ENCODE measurements at places on chromosomes 7 and 10.

DNA sequence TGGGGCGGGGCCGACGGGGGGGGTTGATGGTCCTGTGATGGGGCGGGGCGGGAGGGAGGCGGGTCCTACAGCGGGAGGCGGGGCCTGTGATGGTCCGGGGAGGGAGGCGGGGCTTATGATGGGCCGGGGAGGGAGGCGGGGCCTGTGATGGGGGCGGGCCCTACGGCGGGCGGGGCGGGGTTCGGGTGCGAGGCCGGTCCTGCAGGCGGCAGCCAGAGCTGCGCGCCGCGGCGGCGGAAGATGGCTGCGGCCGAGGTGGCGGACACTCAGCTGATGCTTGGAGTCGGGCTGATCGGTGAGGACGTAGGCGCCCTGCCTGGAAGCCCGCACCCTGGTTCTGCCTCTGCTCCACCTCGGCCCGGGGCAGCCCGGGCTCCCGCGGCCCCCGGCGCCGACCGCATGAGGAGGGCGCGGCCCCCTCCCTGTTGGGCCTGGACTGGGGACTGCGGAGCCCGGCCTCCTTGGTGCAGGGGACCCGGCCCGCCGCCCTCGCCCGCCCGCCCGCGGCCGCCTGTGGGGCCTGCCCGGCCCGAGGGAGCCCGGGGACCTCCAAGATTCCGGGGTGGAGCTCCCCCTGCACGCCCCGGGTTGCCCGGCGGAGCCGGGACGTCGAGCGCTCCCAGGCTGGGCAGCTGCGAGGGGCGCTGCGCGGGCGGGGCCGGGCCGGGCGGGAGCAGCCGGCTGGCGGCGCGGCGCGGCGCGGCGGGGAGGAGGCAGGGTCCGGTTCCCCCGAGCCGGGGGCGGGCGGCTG lies at the start of gene DENND10:
TSS of gene DENND10 (plus strand) at position 211 of the 751 bp plus-strand sequence. CDS start at position 241, 30 bp downstream.
- peak within 1 kb of the TSS; percentile 89 for H3K4me3 ChIP-seq
- H3K4me1 ChIP-seq: no peaks in the 10 kb centered on the region
- DNase-seq: peak; percentile 81

- DNase-seq: no peak
- H3K4me3 ChIP-seq: no peak overlapping the region
- no peaks in the 10 kb centered on the region for H3K36me3 ChIP-seq
- no peaks in the 10 kb centered on the region for H3K4me1 ChIP-seq
- no peaks in the 10 kb centered on the region for H3K27me3 ChIP-seq
- H3K27ac ChIP-seq: no peak overlapping the region
Observed at GRCh38 chr7:3915337-3915878, 614.4 kb downstream of the SDK1 start.

DNA sequence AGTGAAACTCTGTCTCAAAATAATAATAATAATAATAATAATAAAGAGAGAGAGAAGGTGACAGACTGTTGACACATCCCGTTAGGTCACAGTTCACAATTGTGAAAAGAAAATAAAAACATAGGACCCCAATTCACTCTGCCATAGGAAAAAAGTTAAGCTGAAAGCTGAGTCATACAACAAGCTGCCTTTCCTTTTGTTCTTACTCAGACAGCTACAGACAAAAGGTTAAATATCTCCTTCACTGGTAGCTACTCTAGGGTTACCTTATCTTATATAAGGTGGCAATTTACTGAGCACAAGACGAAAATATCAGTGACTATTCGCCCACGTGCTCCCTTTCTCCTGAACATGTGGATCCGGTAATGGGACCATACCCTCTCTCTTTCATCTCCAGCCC lies 17.5 kb downstream of the TUBAL3 start:
- no peak overlapping the region for H3K4me3 ChIP-seq
- H3K4me1 ChIP-seq: no peaks in the 10 kb centered on the region
- no peak for DNase-seq

DNA sequence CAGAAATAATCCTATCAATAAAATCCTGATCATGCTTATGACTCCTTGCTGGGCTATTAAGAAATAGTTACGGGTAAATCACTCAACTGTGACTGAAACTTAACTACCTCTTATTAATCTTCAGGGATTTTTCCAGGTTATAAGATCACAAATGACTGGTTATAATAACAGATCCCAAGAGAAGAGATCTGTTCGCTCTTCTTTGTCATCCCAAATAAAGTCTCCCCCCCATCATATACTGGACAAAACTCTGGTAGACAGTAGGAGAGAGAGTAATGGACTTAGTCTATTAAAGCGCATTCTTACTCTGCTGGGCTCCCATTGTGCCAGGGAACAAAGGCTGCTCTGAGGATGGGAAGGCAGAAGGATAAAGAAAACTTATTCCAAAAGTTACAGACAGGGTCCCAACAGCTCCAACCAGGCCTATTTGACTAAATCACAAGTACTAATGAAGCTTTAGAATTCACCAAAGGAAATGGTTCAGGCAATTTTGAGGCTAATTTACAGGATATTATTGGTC lies 233.7 kb downstream of the DGKI start:
- DNase-seq: no peak
- no peak overlapping the region for H3K27ac ChIP-seq

DNA sequence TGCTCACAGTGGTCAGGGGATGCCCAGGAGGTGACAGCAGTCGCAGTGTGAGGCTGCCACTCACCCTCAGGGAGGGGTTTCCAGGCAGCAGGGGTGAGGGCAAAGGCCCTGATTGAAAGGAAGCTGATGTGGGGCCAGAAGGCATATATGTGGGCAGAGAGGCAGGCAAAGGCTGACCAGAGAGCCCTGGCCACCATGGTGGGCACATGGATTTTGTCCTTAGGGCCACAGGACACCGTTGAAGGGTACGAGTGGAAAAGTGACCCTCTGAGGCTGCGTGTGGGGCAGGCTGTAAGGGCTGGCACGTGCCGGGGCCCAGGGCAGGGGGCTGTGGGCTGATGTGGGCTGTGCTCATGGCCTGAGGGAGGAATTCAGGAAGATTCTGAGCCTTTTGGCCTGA lies 57.5 kb upstream of the ZNF32 start:
- H3K4me3 ChIP-seq: no peak overlapping the region
- H3K27me3 ChIP-seq: no peaks in the 10 kb centered on the region

- H3K4me3 ChIP-seq: no peak overlapping the region
- no peaks in the 10 kb centered on the region for H3K27me3 ChIP-seq
- DNase-seq: no peak
- H3K4me1 ChIP-seq: no peaks in the 10 kb centered on the region
Observed at GRCh38 chr10:69055241-69055640, 32.7 kb upstream of the SRGN start.

- peak within 1 kb of the TSS; percentile 74 for H3K4me3 ChIP-seq
- DNase-seq: no peak
- H3K27ac ChIP-seq: peak within 1 kb of the TSS; percentile 97
- H3K4me1 ChIP-seq: no peaks in the 10 kb centered on the region
- H3K36me3 ChIP-seq: no peaks in the 10 kb centered on the region
Observed at GRCh38 chr7:148884049-148884298, at the start of gene EZH2. TSS of gene EZH2 (minus strand) at chr7:148884291. CDS start at chr7:148847298, 36,993 bp downstream.

DNA sequence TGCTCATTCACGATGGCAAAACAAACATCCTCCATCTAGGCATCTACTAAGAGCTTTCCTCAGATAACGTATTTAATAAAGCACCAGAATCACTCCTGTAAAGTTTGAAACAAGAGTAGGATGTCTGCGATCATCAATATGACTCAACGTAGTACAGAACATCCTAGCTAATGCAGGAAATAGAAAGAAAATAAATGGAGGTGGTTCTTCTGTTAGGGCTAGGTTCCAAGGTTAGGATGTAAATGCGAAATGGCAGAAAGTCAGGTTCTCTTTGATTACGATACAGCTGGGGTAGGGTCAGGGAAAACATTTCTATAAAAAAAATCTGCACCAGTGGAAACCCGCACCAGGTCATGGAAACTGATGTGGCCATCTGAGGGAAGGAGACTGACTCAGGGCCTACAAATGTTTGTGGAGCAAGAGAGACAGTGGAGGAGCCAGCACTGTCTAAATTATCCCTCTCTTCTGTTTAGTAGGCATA lies 29.1 kb downstream of the CCDC6 start:
- H3K4me3 ChIP-seq: no peak overlapping the region
- no peaks in the 10 kb centered on the region for H3K36me3 ChIP-seq
- H3K27me3 ChIP-seq: no peaks in the 10 kb centered on the region
- peaks cover 16% of the 10 kb centered on the region for H3K4me1 ChIP-seq
- H3K27ac ChIP-seq: no peak overlapping the region

GRCh38 chr7:47693216-47693615 lies 111.3 kb upstream of the TNS3 start:
- H3K4me1 ChIP-seq: no peaks in the 10 kb centered on the region
- H3K36me3 ChIP-seq: no peaks in the 10 kb centered on the region
- DNase-seq: no peak

GRCh38 chr7:44213877-44214388 lies 13.2 kb downstream of the YKT6 start:
- no peak for DNase-seq
- H3K27ac ChIP-seq: no peak overlapping the region
- peaks cover 4% of the 10 kb centered on the region for H3K4me1 ChIP-seq

GRCh38 chr7:40419806-40420205 lies 285.0 kb downstream of the SUGCT start:
- H3K4me3 ChIP-seq: no peak overlapping the region
- H3K36me3 ChIP-seq: no peaks in the 10 kb centered on the region
- H3K4me1 ChIP-seq: no peaks in the 10 kb centered on the region
- peak; percentile 15 for DNase-seq
- H3K27ac ChIP-seq: no peak overlapping the region

- no peaks in the 10 kb centered on the region for H3K4me1 ChIP-seq
- H3K4me3 ChIP-seq: no peak overlapping the region
- H3K27ac ChIP-seq: no peak overlapping the region
- no peak for DNase-seq
Observed at GRCh38 chr10:30491204-30491915, 57.4 kb downstream of the MAP3K8 start.

- DNase-seq: peak; percentile 42
- no peaks in the 10 kb centered on the region for H3K36me3 ChIP-seq
- H3K4me3 ChIP-seq: no peak overlapping the region
- H3K27me3 ChIP-seq: no peaks in the 10 kb centered on the region
Observed at GRCh38 chr10:67666416-67667034, 29.5 kb downstream of the CTNNA3 start.

GRCh38 chr7:135114622-135115021 lies 33.2 kb upstream of the TMEM140 start:
- H3K27ac ChIP-seq: no peak overlapping the region
- H3K4me3 ChIP-seq: no peak overlapping the region
- DNase-seq: no peak

- DNase-seq: peak; percentile 55
- no peak overlapping the region for H3K27ac ChIP-seq
- no peaks in the 10 kb centered on the region for H3K36me3 ChIP-seq
- no peaks in the 10 kb centered on the region for H3K27me3 ChIP-seq
- peaks cover 4% of the 10 kb centered on the region for H3K4me1 ChIP-seq
Observed at GRCh38 chr7:27576360-27576944, 86.2 kb downstream of the HIBADH start.

DNA sequence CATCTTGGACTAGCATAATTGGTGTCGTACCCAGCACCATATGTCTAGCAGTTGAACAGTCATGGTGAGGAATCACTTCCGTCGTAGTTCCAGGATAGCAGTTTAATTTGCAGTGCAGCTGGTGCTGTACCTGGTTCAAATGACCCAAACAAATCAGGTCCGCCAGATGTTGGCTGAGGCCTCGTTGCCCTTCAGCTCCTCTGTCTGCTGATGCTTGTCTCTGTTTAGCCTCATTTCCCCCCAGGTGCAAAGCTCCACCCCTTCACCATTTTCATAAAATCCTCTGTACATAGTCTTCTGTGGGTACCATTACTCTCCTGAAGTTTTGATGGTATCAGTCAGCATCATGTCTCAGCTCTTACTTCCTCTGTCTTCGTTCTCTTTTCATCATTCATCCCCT lies 35.1 kb downstream of the UMAD1 start:
- no peak overlapping the region for H3K27ac ChIP-seq
- H3K4me1 ChIP-seq: no peaks in the 10 kb centered on the region
- DNase-seq: no peak

- DNase-seq: no peak
- H3K36me3 ChIP-seq: peaks cover 17% of the 10 kb centered on the region
- no peak overlapping the region for H3K27ac ChIP-seq
- no peaks in the 10 kb centered on the region for H3K4me1 ChIP-seq
- H3K27me3 ChIP-seq: no peaks in the 10 kb centered on the region
Observed at GRCh38 chr10:71829171-71829570, 21.9 kb downstream of the PSAP start.

DNA sequence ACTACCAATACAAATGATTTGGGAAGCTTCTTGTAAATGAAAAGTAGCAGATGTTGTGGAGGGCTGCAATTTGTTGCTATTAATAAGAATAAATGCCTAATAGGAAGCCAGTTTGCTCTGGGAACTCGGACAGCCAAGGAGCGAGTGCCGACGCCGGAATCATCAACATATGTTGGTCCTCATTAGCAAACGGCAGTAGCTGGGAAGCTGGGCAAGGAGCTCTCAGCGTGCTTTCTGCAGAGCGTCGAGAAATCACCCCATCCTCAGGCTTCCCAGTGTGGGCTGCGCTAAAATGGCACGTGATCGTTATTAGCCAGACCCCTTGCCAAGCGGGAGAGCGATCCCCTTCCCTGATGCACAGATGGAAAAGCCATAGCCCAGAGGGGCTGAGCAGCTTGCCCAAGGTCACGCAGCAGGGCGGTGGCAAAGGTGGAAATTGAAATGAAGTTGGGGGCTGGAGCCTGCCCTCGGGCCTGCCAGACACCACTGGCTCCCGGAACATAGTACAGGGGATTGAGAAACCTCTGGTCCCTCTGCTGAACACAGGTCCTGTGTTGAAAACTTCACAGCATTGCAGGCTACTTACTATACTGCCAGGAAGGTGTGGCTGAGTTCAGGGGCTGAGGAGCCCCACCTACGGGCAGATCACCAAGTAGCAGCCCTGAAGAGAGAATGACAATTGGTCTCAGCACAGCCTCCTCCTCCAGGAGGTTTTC lies 326.9 kb downstream of the PLXNA4 start:
- H3K27me3 ChIP-seq: no peaks in the 10 kb centered on the region
- H3K4me3 ChIP-seq: no peak overlapping the region
- peak; percentile 83 for DNase-seq
- H3K4me1 ChIP-seq: peaks cover 7% of the 10 kb centered on the region

Measured in mesendoderm (in vitro differentiated cells).